ENCODE measurements at places on chromosomes 7 and 10.

- no peak for DNase-seq
Measured at GRCh38 chr7:91285696-91286355, 21.6 kb downstream of the FZD1 start.

DNA sequence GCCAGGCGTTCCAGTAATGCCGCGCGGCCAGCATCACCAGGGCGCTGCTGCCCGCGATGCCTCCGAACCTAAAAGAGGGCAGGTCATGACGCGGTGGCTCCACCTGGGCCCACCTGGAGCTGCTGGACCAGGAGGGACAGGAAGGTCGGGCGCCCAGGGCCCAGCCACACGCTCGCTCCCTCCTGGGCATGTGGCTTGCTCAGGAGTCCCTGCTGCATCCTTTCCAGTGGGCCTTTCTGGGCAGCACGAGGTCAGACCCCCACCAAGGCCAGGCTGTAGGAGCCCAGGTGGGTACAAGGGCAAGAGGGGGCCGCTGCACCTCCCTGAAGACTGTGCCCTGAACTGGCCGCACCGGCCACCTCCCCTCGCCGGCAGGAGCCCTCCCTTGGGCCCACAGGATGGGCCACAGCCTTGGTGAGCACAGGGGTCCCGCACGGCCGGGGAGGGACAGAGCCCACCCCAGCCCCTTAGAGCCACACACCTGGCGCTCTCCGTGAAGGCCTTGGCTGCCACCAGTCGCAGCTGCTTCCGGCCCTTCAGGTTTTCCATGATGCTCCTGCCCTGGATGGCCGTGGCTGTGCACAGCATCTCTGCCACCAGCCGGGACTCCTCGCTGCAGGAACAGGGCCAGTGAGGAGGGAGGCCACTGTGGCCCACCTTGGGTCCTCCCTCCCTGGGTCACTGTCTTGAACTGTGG is 43.2 kb downstream of the CFAP46 start:
- DNase-seq = no peak

GRCh38 chr7:117772421-117772820 is 100.8 kb downstream of the CTTNBP2 start:
- DNase-seq = no peak

- DNase-seq = no peak
Measured at GRCh38 chr7:2941216-2941859, 97.2 kb upstream of the GNA12 start.

- no peak for DNase-seq
Measured at GRCh38 chr7:124060528-124060927, 27.7 kb upstream of the TMEM229A start.

DNA sequence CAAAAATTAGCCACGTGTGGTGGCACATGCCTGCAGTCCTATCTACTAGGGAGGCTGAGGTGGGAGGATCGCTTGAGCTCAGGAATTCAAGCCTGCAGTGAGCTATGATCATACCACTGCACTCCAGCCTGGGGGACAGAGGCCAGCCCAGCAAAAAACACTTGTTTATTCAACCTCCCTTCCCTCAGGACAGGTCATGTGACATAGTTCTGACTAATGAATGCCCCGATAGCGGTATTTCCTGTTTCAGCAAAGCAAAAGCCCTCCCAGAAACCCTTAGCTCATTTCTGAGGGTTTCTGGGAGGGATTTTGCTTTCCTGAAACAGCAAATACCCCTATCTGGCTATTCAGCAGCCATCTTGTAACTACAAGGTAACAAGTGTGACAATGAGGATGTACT is 157.1 kb downstream of the GATA3 start:
- DNase-seq = no peak

DNA sequence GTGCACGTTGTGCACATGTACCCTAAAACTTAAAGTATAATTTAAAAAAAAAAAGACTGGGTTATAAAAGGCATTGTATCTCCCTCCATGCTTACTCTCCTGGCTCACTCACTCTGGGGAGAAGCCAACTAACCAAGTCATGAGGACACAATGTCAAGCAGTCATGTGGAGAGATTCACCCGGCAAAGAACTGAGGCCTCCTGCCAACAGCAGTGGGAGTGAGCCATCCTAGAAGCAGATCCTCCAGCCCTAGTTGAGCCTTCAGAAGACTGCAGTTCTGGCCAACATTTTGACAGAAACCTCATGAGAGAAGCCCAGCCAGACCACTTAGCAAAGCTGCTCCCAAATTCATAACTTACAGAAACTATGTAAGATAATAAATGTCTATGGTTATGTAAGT is 521.7 kb upstream of the FZD8 start:
- DNase-seq = no peak

DNA sequence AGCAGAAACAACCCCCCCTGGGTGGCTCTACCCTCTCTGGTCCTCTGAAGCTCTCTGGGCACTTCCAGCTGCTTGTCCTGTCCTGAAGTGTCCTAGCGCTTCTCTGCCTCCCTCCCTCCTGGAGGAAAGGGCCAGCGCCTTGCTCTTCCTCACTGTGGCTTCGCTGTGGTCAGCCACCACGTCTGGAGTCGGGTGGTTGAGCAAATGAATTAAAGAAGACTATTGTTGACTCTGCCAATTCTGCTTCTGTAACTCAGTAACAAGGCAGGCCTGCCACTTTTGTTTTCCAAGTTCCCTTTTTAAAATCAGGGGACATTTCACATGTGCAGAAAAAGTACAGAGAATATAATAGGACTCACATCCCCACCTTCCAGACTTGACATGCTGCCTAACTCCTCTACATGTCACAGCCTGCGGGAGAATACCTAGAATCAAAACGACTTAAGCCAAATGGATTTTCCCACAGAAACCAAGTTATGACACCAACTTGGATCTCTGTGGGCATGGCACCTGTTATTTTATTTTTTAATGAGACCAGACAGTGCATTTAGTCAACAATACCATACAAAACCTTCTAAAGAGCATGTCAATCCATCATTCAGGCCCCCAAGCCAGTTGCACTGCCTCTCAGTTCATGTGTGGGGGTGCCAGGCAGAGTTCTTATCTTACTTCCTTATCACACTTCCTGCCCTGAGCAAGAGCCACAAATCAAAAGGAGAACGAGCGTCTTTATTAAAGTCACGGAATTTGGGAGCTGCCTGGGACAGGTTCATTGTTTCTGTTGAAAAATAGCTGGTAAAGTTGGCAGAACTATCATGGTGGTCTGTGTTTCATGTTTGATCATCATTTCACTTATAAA is 6.8 kb downstream of the FFAR4 start:
- no peak for DNase-seq

DNA sequence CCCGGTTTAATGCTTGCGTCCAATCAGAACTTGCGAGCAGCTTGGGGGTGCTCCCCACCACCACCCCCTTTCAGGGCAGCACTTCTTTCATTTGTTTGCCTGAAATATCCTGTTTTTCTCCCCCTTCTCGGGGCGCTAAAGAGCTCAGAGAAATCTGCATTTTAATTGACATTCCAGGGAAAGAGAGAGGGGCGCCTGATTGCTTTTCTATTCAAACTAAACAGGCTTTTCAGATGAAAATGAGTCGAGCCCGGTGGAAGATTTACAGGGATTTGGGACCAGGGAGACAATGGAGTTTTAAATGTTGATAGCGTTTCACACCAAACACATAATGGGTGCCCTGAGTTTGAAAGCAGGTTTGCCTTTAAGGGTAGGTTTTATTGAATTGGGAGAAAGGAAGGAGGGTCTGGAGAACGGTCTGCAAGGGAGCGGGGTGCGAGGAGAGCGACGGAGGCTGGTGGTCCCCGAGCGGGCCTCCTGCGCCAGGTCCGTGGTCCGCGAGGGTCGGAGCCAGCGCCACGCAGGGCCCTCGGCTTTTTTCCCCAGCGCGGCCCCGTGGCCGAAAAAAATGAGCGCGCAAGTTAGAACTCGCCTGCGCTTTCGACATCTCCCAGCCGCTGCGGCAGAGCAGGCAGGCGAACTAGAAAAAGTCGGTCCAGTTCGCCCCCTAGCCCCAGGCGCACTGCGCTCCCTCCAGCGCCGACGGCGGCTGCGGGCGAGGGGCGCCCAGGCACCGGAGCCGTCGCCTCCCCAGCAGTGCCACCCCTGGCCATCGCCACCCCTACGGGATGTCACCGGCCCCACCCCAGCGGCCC is 1.3 kb downstream of the FGFR2 start:
- DNase-seq = no peak

DNA sequence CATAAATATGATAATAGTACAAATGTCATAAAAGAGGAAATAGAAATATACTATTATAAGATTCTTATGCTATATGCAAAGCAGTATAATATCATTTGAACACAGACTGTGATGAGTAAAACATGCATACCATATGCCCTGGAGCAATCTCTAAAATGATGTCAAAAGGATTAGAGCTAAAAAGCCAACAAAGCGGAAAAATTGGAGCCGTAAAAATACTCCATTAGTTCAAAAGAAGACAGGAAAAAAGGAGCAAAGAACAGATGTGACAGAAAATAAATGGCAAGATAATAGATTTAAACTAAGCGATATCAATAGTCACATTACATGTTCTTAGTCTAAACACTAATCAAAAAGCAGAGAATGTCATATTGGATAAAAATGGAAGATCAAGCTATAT is 191.0 kb upstream of the PLPP4 start:
- no peak for DNase-seq

- DNase-seq = no peak
Measured at GRCh38 chr10:60397792-60398191, 8.1 kb upstream of the ANK3 start.

- no peak for DNase-seq
Measured at GRCh38 chr10:129899276-129900130, 64.6 kb downstream of the EBF3 start.

DNA sequence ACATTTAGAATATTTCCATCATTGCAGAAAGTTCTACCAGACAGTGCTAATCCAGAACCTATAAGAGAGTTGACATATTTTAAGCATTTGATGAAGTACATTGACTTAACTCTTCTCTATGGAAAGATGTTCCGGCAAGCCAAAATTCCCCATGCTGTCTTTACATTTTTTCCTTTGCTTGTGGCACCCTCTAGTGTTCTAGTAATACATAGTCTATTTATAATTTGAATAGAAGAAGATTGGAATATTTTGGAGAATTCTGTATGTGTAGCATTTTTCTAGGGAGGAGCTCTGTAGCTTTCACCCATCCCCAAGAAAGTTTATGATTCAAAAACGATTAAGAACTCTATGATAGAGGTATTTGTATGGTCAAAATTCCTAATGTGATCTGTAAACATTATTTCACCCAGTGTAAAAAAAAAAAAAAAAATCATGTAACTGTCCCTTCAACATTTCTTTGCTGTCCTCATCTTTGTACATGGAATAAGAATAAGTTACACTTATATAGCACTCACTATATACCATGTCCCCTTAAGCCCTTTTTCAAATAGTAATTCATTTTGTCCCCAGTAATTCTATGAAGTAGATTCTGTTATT is 33.2 kb downstream of the NRF1 start:
- no peak for DNase-seq

DNA sequence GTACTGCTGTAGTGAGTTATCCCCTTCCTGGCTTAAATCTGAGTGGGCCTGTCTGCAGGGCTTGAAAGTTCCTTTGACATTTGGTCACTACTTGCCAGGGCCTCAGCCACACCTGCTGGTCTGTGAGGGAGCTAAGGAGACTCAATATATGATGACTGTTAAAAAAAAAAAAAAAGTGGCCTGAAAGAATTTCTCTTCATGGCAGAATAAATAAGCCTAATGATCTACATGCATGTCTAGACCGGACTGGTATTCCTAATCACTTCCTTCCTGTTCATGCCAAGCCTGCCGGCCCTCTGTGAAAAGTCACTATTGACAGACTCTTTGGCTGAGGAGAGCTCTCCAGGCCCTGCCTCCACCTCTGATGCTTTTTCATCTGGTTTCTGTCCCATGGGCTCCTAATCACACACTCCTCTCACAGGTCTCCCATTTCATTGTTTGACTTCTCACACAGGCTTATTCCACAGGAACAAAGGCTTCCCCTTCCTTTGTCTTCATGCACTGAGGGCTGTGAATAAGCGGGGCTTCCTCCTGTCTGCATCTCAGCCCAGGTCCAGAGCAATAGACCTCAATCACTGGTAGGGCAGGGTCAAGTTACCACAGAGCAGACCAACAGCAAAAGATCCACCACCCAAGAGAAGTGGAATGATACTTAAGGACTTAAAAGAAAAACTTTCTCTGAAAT is 99.1 kb upstream of the SEC61G start:
- DNase-seq = no peak

DNA sequence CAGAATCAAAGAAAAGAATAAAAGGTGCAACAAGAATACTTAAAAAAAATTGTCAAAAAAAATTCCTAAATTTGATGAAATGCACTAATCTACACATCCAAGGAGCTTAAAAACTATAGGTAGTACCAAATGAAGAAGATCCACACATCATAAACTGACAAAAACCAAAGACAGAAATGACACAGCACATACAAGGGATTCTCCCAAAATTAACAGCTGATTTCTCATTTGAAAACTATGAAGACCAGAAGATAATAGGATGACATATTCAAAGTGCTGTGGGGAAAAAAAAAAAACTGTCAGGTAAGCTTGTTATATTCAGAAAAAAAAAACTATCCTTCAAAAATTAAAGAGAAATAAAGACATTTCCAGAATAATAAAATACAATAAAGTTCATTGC is 618.2 kb downstream of the TNS3 start:
- DNase-seq = no peak

DNA sequence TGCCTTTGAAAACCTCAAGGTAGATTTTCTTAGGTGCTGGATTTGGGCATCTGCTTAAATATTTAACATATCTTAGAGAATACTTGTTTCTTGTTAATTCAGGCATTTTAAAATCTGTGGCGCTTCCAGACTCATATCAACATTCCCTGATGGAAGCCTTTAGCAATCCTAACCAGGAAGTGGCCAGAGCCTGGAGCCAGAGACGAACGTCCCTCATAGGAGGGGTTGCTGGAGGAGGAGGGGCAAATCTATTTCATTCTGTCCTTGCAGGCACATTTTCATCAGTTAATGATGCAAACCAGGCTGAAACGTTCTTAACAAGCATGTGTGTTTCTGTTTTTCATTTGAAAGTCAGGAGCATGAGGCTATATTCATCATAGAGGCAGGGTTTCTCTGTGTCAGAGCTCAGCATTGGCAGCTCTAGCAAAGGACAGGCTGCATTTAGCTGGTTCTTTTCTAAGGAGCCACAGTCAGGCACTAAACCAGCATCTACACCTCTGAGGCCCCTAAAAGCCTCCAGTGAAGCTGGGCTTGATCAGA is 17.8 kb upstream of the IFIT2 start:
- DNase-seq = no peak

DNA sequence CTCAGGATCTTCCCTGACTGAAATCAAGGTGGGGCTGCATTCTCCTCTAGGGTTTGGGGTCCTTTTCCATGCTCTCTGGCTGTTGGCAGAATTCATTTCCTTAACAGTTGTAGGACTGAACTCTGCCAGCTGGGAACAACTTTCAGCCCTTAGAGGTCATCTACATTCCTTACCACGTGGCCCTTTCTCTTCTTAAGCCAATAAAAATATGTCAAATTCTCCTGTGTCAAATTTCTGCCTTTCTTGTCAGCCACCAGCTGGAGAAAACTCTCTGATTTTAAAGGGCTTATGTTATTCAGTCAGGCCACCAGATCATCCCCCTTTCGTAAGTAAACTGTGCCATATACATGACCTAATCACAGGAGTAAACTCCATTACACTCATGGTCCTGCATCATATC is 95.3 kb upstream of the IL6 start:
- no peak for DNase-seq

All from activated naive CD4-positive, alpha-beta T cell (primary cell).